Stimulated activated CD8-positive, alpha-beta memory T cell treated with anti-CD3 and anti-CD28 coated beads, Interleukin-2, amount 100 ng/mL, for 48 hours (primary cell): ENCODE measurements at places on chromosomes 16 and 17.

- no peak for DNase-seq
These were observed 22.3 kb downstream of the RTN4RL1 start for GRCh38 chr17:2002767-2003329.

GRCh38 chr16:1146409-1146808, 6.5 kb upstream of the CACNA1H start:
- no peak for DNase-seq

- DNase-seq: no peak
These were observed 64.7 kb upstream of the SLC12A3 start for GRCh38 chr16:56800355-56800754.

DNA sequence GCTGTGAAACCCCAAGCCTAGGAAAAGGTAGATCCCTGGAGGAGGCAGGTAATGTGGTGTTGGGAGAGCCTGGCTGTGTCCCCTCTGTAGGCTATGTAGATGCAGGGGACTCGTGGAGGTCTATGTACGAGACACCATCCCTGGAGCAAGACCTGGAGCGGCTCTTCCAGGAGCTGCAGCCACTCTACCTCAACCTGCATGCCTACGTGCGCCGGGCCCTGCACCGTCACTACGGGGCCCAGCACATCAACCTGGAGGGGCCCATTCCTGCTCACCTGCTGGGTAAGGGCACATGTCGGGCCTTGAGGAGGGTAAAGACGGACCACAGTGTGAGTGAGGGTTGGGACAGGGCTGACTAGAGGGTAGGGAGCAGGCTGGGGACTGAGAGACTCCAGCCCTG, 12.0 kb downstream of the ACE start:
- DNase-seq: no peak

DNA sequence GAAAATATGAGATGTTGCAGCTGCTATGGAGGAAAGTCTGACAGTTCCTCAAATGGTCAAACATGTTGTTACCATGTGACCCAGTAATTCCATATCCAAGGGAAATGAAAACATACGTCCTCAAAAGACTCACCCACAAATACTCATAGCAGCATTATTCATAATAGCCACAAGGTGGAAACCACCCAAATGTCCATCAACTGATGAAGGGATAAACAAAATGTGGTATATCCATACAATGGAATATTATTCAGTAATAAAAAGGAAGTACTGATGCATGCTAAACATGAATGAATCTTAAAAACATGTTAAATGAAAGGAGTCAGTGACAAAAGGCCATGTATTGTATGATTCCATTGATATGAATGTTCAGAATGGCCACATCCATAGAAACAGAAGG, 140.2 kb downstream of the PITPNC1 start:
- DNase-seq: no peak

GRCh38 chr17:16214190-16215001, 938 bp downstream of the NCOR1 start:
- DNase-seq: no peak

GRCh38 chr17:80187090-80187489, 17.3 kb downstream of the CARD14 start:
- no peak for DNase-seq

DNA sequence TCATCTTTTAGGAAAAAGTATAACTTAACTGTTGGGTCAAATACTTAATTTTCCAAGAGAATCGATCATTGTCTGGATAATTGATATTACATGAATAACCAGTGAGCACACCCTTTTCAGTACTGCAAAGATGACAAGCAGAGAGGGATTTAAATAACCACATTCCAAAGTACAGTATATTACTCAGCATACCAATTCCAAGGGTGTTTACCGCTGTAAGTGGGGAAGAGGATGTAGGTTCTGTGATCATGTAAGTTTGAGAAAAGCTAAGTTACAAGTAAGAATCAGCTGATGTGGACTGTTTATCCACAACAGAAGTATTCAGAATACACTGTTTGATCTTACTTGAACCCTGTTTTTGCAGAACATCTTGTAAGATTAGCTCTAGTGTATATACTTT, 6.1 kb downstream of the GDE1 start:
- no peak for DNase-seq

GRCh38 chr17:53722407-53722806, 100.3 kb upstream of the KIF2B start:
- DNase-seq: no peak
